ENCODE measurements at places on chromosomes 7 and 10.

DNA sequence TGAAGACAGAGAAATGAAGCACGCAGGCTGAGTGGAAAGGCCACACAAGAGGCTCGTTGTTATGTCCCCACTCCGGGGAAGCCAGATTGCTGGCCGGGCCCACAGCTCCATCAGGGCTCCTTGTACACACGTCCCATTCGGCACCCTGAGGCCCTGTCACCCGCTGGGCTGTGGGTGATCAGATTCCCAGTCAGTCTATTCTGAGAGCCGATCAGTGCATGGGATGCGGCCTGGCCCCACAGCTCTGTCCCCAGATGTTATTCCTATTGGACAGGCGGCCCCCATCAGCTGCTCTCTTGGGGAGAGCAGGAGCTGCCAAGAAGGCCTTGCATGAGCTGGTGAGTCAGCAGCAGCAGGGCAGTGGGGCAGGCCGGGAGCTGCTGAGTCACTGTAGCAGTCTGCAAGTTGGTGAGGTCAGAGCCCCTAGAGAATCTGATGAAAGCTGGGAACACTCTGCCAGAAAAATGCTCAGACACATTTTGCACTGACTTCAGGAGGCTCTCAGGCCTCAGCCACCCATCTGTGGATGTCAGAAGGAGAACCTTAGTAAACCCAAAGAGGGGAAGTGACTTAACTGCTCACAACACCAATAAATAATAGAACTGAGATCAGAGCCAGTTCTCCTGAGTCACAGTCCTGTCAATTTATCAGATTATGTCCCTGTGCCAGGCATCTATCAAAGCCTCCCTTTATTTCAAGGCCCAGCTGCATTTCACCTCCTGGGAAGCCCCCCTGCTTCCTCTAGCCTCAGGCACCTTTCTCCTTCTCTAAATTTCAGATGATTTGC lies 9.4 kb upstream of the PSAP start:
- H3K4me3 ChIP-seq, result no peak overlapping the region
- no peaks in the 10 kb centered on the region for H3K36me3 ChIP-seq
- H3K27ac ChIP-seq, result peak overlapping the region; percentile 98
- DNase-seq, result peak; percentile 18

GRCh38 chr10:18737236-18737635 lies 78.0 kb downstream of the ARL5B start:
- no peaks in the 10 kb centered on the region for H3K27me3 ChIP-seq
- H3K27ac ChIP-seq, result no peak overlapping the region

DNA sequence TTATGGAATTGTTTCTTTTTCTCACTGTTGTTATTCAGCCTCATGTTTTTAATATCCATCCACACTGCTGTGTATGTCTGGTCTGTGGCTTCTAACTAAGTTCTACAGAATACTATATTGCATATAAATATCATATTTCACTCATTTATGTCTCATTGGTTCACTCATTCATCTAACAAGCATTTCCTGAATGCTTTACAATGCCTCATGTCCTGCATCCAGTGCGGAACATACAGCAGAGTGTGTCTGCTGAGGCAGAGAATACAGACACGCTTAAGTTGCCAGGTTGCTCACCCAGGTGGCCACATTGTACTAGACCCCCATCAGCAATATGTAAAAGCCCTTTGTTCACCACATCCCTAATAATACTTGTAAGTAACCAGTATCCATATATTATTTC lies 111.8 kb upstream of the CNTNAP2 start:
- H3K36me3 ChIP-seq, result no peaks in the 10 kb centered on the region
- no peak for DNase-seq
- H3K27me3 ChIP-seq, result no peaks in the 10 kb centered on the region
- H3K27ac ChIP-seq, result no peak overlapping the region

DNA sequence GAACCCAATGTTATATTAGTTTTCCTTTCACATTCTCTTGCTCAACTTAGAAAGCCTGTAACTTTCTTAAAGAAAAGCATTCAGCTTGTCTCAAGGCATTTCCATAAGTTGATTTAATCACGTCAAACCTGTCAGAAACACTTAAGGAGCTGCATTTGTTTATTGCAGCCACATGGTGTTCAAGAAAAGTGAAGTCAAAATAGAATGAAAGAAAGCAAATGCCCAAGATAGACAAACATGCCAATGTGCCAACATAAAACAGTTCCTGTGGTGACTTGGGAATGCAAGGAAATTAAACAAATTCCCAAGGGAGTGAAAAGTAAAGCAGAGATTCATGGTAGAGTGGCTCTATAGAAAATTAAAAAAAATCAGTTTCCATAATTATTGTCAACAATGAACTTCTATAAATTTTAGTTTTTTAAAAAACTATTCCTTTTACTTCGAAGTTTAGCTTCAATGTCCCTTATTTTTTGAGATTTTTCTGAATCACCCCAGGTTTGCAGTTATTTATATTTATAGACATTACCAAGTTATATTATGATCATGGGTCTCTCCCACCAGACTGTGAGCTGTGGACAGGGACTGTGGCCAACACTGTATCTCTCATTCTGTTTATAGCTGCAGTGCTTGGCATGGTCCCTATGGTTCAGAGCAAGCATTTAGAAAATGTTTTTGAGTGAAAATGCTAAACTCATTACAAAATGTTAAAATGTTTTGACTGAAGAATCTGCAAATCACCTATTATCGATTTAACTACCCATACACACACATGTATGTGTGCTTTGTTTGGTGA lies 887.4 kb downstream of the REEP3 start:
- no peaks in the 10 kb centered on the region for H3K36me3 ChIP-seq
- no peaks in the 10 kb centered on the region for H3K4me1 ChIP-seq
- no peak overlapping the region for H3K27ac ChIP-seq
- H3K4me3 ChIP-seq, result no peak overlapping the region
- DNase-seq, result no peak

- DNase-seq, result no peak
- H3K4me1 ChIP-seq, result no peaks in the 10 kb centered on the region
- no peak overlapping the region for H3K27ac ChIP-seq
- no peak overlapping the region for H3K4me3 ChIP-seq
Observed at GRCh38 chr7:66352071-66352470, 146.9 kb downstream of the TPST1 start.

GRCh38 chr10:77637532-77638320 lies at the start of gene KCNMA1:
KCNMA1 (minus strand) TSS chr10:77637808.
- H3K36me3 ChIP-seq, result peaks cover 1% of the 10 kb centered on the region
- peak; percentile 19 for DNase-seq
- peaks cover 5% of the 10 kb centered on the region for H3K4me1 ChIP-seq
- peak within 1 kb of the TSS; percentile 90 for H3K4me3 ChIP-seq
